HAP-1 (cell line): ENCODE measurements at places on chromosomes 12 and 14.

DNA sequence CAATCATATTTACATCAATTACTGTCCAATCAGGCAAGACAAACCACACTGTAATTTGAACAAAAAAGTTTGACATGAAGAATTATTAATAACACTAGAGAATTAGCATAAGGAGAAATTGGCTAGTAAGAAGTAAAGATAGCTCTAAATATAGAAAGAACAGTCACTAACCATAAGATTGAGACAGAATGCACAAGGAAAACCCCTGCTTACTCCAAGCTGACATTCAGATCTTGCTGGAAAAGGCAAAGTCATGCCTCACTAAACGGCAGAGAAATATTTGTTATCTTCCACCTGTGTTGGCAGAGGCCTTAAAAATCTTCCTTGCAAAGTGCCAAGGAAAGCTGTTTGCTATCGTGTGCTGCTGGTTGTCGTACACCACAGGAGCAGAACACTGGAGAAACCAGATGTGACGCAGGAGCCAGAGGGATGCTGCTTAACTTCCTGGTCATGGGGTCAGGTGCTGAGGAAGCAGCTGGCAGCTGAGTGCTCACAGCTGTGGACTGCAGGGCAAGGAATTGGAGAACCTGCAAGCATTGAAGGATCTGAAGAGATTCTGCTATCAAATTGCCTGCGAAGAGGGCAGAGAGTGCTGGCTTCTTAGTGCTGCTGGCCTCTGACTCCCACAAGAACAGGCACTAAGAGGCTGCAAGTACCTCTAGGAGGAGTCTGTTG is 1323.3 kb downstream of the LRFN5 start:
- no peak for DNase-seq

- DNase-seq: no peak
Measured at GRCh38 chr12:54008260-54008552, 579 bp upstream of the HOXC8 start.

DNA sequence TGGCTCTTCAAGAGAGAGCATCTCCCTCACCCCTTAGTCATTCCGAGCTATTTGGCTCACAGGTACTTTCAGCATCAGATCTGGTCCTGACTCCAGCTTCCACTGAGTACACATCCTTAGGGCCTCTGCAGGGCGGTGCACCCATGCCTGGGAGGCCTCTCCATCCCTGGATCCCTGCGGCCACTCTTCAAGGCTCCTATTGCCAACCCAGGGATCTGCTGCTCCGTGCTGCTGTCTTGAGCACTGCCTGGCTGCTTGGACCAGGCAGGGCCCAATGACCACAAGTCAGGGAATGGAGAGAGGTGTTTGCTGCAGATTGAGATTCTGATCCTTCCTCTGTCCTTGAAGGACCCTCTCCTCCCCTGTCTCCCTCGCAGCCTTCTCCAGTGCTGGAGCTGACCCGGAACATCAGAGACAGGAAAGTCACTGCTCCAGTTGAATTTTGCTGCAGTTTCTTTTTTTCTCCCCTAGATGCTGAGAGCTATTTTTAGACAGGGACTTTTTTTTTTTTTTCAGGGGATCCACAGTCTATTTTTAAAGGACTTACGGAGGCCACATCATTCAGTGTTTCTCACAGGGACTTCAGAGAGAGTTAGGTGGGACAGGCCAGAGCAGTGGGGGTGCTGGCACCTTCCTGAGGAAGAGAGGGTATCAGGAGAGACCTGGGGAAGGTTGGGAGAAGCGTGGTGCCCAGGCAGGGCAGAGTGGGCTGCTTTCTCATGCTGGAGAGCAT is 50.1 kb upstream of the KCNA1 start:
- DNase-seq: no peak

GRCh38 chr14:29709490-29709889 is 218.2 kb downstream of the PRKD1 start:
- DNase-seq: no peak

DNA sequence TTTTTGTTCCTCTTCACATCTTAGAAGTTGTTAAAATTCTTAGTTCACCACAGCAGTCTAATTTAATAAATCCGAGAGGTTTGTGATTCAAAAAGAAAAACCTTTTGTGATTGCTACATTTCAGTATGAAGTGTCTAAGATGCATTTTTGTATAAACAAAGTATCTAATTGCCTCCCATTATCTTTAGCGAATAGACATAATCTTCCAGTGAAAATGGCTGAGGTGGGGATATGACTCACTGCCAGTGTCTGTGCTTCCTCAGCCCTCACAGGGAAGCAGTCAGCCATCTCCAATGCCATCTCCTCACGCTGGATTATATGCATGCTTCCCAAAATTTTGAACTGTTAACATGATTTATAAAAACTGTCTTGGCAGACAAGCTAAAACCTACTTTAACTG is 7.6 kb downstream of the GCH1 start:
- DNase-seq: no peak

DNA sequence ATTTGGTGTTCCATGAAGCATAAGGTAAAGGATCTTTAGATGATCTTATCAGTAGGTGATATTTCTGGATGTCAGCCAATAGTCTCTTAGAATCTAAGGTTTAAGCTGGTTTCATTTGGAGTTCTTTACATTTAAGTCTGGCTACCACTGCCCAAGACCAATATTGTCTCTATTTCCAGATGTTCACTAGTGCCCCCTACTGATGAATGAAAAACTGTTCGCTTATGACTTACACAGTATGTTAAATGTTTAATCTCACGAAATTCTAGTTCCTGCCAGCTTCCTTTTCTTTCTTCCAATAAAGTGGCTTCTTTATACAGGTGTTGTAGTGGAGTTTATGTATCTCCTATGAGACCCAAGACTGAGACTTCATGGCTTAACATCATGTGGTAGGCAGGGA is 31.8 kb upstream of the MIS18BP1 start:
- DNase-seq: no peak

DNA sequence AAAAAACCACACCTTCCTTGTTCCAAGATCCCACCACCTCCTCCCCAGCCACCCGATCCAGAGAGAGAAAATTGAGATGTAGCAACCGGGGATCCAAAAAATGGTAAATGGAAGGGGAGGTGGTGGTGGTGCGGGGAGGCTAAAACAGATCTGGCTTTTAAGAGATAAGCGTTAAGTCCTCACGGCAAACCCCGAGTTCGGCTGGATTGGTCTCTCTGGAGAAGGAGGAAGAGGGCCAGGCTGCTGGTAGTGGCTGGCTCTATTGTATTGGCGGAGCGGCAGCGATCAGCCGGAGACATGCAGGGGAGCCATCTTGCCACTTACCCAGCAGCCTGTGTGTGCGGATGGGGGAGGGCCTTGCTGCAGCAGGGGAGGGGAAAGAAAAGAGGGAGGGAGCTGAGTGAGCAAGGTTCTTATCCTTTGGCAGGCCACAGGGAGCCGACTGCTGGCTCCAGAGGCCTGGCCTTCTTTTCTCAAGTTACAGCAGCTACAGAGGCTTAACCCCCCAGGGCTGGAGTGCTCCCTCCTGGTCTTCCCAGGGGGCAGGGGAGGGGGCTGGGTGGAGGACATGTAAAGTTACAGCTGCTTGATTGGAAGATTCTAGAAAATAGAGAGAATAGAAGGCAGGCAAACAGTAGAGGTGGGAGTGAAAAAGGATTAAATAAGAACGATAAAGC is 14.1 kb upstream of the CDH24 start:
- DNase-seq: peak; percentile 93

DNA sequence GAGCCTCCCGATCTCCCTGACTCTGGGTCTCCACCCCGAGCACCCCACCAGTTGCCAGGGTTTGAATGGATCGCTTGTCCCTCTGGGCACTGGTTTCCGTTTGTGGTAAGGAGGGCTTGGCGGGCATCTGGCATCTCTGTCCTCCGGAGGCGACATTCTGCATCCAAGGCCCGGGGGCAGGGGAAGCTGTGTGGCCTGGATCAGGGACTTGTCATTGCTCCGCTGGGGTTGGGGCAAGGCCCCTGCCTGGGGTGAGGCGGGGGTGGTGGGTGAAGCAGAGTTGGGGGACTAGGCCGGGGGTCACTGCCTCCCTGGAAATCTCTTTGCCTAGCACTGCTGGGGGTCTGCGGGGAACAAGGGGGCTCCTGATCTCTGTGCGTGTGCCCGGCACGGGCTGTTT is 30.2 kb downstream of the KIF26A start:
- no peak for DNase-seq

DNA sequence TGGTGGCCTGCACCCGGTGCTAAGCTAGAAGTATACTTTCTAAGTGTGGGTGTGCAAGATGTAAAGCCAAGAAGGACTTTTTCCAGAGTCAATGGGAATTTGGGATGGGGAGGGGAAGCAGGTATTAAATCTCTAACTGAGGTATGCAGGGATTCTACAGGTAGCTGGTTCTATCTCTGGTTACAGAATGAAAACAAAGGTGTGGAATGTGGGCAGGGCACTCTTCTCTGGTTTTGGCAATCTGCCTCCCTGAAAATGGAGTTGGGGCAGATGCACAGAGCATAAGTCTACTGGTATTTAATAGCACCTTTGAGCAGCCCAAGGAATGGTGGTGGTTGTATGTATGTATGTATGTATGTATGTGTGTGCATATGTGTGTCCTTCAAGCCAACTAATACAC is 66.7 kb upstream of the PPP1R12A start:
- DNase-seq: no peak

DNA sequence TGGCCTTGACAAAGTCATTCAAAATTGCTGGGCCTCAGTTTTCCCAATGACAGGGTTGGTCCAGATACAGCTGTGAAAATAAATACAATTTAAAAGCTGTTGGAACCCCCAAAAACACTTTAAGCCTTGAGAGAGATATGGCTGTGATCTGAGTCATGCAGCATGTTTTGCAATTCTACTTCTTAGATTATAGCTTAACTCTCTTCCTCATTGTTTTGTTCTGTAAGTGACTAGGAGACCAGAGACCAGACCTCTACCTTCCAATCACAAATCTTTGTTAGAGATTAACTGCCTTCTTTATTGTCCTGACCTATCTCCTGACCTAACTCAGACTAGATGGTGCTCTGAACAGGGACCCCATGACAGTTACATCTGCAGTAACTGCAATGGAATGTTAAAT is 198.1 kb downstream of the STXBP6 start:
- DNase-seq: no peak

DNA sequence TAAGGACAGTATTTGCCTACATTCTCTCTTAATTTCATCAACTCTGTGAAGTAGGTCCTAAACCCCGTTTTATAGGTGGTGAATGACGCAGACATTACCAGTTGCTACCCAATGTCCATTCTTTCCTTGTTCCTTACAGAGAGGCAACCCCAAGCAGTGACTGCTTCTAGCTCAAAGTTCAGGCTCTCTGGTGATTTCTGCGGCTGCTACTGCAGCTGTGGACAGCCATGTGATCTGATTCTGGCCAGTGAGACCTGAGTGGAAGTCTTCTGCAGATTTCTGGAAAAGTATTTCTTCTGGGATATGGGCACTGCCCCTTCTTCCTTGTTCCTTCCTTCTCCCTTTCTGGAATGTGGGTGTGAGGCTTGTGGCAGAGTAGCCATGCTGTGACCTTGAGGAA is 82.9 kb downstream of the ARF6 start:
- DNase-seq: no peak

- DNase-seq: no peak
Measured at GRCh38 chr14:84375235-84375634, 1154.7 kb upstream of the FLRT2 start.

GRCh38 chr12:12899530-12900380 is 8.4 kb downstream of the GPRC5A start:
- DNase-seq: no peak

- no peak for DNase-seq
Measured at GRCh38 chr14:87990682-87991081, 2.3 kb downstream of the GALC start.

DNA sequence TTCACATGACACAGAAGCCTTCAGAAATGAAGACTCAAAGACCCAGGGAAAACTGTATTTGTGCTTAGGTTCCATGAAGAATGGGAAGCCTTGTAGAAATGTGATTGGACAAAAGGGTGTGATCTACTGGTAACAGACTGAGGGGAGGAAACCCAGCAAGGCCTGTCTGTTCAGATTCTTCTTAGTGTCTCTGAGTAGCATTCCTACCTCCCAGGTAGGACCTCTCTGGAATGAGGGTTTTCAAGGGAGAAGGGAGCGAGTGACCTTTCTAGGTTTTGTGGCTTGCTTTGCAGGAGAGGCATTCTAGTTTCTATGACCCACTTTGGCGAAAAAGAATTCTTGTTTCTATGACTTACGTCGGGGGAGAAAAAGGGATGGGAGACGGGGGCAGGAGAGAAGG is 401.7 kb downstream of the DPF3 start:
- DNase-seq: no peak

DNA sequence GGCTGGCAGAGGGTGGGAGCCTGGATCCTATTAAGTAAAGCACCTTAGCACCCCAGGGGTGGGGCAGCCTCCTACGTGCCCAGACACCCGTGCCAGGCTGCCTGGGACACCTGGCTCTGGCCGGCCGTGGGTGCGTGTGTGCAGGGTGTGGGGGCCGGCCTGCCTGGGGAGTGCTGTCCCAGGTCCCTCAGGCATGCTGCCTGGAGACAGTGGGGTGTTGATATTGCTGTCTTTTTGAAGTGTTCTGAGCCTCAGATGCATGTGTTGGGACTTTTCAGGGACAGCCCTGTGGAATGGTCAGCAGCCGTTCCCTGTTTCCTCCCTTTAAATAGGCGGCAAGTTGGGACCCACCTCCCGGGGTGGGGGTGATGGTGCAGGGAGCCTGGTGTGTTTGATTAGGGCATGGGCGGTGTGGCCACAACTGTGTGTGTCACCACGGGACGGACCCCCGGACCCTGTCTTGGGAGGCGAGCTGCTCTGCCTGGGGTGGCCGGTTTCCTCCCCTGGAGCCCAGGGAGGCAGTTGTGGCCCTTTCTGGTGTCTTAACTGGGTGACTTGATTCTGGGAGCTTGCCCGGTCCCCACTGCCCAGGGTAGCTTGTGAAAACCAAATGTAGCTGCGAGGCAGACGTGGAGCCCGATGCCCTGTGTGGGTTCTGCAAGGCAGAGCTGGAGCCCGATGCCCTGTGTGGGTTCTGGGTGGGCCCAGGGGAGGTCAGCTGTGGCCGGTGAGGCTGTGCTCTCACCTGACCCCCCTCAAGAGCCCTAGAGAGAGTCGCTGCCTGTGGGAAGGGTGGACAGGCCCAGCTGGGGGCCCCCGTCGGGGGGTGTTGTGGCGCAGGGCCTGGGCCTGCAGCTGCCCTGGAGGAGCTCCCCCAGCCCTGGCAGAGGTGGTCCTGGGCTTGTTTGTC is 8.2 kb downstream of the ULK1 start:
- DNase-seq: no peak

GRCh38 chr14:81007131-81007530 is 51.7 kb downstream of the TSHR start:
- DNase-seq: no peak

- no peak for DNase-seq
Measured at GRCh38 chr12:1531153-1531653, 63.2 kb downstream of the FBXL14 start.

GRCh38 chr12:3138941-3139511 is 61.8 kb downstream of the TSPAN9 start:
- no peak for DNase-seq

GRCh38 chr14:93949511-93950075 is 22.4 kb downstream of the FAM181A start:
- DNase-seq: no peak
